Caudate nucleus (tissue), 63 donors: ENCODE measurements at places on chromosomes 6 and 20.
A peak's percentile ranks its signal among the peaks of the same experiment; 100 is the strongest.

- peak; percentile 4 for DNase-seq
Measured at GRCh38 chr20:37615340-37616109, 78.3 kb upstream of the CTNNBL1 start.

GRCh38 chr6:12457094-12457493 lies 166.9 kb downstream of the EDN1 start:
- DNase-seq: no peak

DNA sequence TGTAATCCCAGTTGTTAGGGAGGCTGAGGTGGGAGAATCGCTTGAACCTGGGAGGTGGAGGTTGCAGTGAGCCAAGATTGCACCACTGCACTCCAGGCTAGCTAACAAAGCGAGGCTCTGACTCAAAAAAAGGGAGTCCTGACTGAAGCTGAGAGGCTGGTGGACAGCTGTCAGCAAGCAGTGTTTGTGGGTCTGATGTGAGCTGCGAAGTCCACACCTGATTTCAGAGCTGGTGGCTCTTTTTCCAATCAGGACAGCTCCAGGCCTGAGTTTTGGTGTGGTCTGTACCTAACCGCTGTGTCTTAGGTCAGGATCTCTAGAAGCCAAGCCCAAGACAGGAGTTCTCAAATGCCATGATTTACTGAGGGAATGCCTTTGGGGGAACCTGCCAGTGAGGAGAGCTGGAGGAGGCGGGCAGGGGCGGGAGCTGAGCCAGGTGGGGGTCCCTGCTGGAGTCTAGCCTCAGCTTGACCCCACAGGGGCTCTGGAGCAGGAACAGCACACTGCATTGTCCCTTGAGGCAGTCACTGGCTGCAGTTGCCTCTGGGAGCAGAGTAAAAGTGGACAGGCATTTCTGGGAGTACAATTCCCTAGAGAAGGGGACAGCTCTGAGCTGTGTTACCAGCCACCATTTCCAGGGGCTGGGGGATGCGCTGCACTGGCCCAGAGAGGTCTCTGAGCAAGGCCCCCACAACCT lies 5.0 kb downstream of the GFRA4 start:
- no peak for DNase-seq

GRCh38 chr6:114195027-114195365 lies 147.8 kb downstream of the HS3ST5 start:
- DNase-seq: no peak

- no peak for DNase-seq
Measured at GRCh38 chr6:136123468-136123867, 126.6 kb downstream of the MTFR2 start.

GRCh38 chr20:15100506-15101160 lies 763.2 kb upstream of the FLRT3 start:
- DNase-seq: no peak

DNA sequence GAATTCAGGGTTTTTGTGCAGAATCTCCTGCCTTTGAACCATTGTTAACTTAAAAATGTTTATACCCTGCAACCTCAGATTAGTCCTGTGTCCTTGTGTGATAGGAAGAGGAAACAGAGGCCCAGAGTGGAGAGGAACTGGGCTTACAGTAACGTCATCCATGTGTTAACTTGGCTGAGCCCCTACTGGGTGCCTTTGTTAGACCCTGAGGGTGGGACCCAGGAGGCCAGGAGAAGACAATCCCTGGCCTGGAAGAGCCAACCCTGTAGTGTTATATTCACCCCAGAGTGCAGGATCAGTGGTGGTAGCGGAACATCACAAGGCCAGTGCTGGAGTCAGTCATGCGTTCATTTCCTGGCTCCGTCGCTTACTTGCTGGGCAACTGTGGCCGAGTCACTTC lies 10.6 kb downstream of the MYLK2 start:
- no peak for DNase-seq
